ENCODE measurements at places on chromosomes 3 and 15. TPM values are rescaled to one million over a fixed set of nuclear protein-coding genes. Genes with fewer than 3 reads are reported as not detected.

The NANOGP8 gene
- total RNA-seq: not detected

The ALDH1A2 gene
- total RNA-seq: not detected

The WNT5A gene
- 16.2 TPM for total RNA-seq

The CDCP1 gene
- not detected for total RNA-seq

The MYH15 gene
- 0.06 TPM for total RNA-seq

The LRRC34 gene
- total RNA-seq: 3.3 TPM

The SAXO2 gene
- total RNA-seq: 6.6 TPM

The BBX gene
- total RNA-seq: 56.0 TPM

The TRH gene
- not detected for total RNA-seq

The CLRN1 gene
- total RNA-seq: not detected

The AGTR1 gene
- not detected for total RNA-seq

The KAT2B gene
- 33.4 TPM for total RNA-seq

The TGM5 gene
- total RNA-seq: not detected

The PLA1A gene
- total RNA-seq: not detected

The WDR72 gene
- not detected for total RNA-seq

The PRTG gene
- total RNA-seq: 0.15 TPM

The PPP2R3A gene
- total RNA-seq: 0.27 TPM

The GP5 gene
- not detected for total RNA-seq

The ITIH1 gene
- total RNA-seq: not detected

The RAB6B gene
- total RNA-seq: not detected

The CEP97 gene
- 43.5 TPM for total RNA-seq

The KPNA4 gene
- 46.3 TPM for total RNA-seq

The NISCH gene
- 73.3 TPM for total RNA-seq

The MEX3B gene
- 5.8 TPM for total RNA-seq

The DNAH12 gene
- not detected for total RNA-seq

The CA12 gene
- total RNA-seq: not detected
